Stomach (tissue), 19 donors: ENCODE measurements at places on chromosomes 11 and 22. TPM values are rescaled to one million over a fixed set of nuclear protein-coding genes. Genes with fewer than 3 reads are reported as not detected.

Gene FADD
- 20.4 TPM for total RNA-seq

Gene PAX6
- 8.7 TPM for total RNA-seq

Gene MYBPC3
- total RNA-seq = not detected

Gene GAL3ST1
- 24.8 TPM for total RNA-seq

Gene BRSK2
- not detected for total RNA-seq

Gene OOSP4A
- total RNA-seq = not detected

GRCh38 chr11:10091314-10092045 is 202.5 kb downstream of the SBF2 start:
- no peak for DNase-seq

- DNase-seq = no peak
Observed at GRCh38 chr11:60857378-60858232, 1.9 kb upstream of the PTGDR2 start.

DNA sequence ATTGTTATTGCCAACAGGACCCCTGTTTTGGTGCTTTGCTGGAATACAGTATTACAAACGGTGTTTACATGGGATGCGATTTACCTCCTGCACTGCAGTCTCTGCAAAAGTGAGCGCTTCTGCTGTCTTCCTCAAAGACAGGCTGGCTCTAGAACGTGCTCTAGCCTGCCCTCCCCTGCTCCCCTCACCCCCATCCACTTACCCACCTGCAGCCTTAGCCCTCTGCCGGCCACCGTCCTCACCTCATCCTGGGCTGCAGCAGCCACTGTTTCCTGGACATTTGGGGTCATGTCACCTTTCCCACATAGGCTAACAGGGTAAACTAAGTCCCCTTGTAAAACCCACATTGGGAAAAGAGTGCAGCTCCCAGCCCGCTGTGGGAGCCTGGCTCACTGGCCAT is 9.6 kb upstream of the PANX2 start:
- no peak for DNase-seq

DNA sequence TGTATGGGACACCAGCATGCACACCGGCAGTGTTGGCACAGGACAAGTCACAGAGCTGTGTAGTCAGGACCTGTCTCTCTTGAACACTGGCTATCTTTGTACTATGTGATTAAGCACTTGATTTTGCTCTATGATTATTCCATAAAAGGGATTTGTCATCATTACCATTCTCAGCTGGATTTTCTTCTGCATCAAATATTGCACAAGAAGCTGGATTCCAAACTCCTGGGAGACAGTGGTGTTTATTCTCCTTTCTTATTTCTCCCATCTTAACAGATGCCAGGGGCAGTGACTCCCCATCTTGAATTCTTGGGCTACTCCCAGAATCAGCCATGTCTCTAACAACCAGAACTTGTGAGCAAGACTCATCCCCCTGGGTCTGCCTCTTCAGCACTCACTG is 62.5 kb upstream of the GNAZ start:
- no peak for DNase-seq

DNA sequence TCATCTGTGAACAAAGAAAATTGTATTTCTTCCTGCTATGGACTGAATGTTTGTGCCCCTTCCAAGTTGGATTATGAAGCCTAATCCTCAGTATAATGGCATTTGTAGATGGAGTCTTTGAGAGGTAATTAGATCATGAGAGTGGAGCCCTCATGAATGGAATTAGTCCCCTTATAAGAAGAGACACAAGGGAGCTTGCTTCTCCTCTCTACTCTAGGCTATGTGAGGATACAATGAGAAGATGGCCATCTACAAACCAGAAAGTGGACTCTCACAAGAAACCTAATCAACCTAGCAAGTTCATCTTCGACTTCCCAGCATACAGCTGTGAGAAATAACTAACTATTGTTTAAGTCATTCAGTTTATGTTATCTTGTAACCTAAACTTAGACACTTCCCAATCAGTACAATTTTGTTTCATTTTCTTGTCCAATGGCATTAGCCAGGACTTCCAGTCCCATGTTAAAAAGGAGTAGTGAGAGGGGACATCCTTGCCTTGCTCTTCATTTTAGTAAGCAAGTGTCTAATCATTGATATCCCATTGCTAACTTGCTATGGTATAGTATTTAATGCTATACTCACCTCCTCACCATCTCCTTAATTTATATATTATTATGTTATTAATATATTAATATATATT is 45.7 kb downstream of the PDGFD start:
- DNase-seq = no peak

DNA sequence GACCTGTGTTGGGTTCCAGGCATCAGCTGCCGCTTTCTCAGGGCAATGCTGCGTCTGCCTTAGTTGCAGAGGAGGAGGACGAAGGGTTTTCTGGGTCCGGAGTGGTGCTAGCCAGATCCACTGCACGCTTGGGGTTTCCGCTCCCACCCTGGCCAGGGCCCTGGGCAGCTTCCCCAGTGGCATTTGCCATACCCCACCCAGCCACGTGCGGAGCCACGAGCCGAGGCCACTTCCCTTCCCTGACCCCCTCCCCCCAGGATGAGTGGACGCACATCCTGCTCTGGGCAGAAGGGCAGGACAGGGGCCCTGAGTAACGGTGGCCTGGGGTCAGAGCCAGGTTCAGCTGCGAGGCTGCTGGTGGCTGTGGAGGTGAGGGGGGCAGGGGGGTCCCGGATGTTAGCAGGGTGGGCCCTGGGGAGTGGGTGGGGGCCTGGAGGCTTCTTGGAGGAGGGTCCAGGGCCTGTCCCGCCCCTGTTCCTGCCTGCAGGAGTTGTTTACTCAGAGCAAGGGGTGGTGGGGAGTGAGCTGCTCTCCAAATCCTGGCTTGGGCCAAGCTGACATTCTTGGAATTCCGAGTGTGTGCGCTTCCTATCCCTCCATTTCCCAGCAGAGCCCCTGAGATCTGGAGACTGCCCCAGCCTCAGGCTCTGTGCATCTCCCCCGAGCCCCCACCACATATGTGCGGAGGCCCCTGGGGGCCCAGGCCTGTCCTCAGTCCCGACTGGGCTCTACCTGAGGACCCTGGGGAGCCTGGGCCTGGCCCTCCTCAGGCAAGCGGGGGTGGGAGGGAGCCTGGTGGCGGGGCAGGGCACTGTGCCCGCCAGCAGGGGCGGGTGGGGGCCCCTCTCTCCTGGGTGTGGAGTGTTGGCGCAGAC is 1.4 kb downstream of the TSPAN4 start:
- peak; percentile 68 for DNase-seq

GRCh38 chr11:125091247-125091876 is 20.1 kb downstream of the TMEM218 start:
- no peak for DNase-seq

DNA sequence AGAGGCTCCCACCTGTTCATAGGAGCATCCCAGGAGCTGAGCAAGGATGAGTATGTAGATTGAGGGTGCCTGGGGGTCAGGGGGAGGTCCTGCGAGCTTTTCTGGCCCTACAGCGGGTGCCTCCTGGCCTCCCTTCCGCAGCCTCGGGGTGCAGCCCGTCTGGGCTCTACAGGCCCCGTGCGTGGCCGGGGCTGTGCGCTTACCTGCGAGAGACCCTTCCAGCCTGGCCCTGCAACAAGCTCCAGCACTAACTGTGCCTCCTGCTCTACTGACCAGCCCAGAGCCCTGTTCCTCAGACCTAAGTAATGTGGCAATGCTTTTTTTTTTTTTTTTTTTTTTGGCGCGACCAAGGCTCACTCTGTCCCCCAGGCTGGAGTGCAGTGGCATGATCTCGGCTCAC is 1129.1 kb downstream of the BRD1 start:
- DNase-seq = no peak

- DNase-seq = no peak
Observed at GRCh38 chr11:18277565-18278271, 11.7 kb downstream of the SAA1 start.

DNA sequence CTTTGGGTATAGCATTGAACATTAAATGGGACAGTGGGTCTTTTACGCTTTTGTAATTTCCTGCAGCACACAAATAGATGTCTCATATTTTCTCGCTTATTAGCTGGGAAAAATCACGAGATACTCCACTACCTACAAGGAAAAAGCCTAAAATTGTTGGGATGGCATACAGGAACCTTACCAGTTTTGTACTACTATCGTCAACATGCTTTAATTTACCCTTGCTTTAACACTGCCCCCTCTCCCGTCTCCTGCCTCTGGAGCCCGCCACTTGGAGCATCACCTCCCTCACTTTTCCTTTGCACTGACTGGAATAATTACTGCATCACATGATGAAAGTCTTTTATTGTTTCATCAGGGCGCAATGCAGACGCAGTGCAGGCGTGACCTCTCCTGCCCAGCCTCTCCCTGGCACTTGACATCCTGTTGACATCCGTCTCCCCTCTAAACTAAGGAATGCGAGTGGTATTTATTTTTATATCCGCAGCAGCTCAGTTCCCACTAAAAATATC is 1.0 kb upstream of the FNBP4 start:
- DNase-seq = peak; percentile 49

DNA sequence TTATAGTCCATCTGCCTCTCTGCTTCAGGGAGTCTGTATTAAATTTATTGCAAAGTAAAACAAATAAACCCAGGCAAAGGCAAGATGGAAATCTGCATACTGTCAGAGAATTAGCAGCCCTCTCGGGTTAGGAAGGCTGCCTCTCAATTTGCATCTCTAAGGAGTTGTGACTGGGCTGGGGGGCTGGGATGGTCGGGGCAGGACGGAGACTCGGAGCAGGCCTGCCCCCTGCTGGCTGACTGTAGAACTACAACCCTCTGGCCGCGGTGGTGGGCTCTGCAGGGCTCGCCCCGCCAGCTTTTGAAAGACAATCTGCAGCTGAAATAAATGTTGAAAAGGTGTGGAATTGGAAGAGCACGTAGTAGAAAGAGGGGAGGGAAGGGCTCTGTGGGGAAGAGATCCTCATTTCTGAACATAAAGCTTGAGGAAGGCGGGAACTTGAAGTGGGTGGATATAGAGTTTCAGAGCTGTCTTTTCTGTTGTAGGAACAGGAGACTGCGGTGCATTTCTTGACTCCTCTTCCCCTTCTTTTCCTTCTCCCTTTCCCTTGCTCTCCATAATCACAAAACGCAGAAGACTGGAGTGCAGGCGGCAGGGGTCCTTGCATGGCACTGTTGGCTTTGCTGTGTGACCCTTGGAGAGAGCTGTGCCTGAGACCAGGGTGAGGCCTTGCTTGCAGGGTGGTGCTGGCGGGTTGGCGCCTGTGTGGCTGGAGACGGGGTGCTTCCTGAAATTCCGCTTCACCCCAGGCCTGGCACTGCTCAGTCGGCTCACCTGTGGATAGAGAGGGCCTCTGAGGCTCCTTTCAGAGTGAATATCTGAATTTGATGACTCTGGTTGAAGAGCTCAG is 22.6 kb upstream of the PKNOX2 start:
- peak; percentile 51 for DNase-seq

DNA sequence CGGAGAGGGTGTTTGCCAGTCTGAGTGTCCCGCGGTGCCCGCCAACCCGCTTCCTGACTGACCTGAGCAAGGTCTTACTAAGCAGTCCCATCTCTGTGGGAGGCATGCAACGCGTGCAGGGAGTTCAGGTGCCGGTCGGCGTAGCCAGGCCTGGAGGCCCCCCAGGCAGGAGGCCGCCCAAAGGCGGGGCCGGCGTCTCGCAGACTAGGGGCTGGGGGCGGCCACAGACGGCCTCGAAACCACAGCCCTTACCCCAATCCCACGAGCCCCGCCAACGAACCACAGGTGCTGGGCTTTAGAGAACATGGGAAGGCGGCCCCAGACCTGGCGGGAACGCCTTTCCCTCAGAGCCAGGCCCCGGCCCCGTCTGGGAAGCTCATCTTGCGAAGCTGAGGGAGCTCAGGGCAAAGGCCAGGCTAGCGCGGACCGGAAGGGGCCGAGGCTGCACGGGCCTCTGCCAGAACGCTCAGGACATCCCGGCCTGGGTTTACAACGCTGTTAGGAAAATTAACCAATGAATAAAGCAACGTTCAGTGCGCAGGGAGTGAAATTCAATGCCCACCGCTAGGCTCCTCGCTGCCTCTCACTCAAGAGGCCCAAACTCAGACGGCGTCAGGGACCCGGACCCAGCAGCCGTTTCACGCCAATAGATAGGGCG is 2.1 kb upstream of the MTFP1 start:
- no peak for DNase-seq

DNA sequence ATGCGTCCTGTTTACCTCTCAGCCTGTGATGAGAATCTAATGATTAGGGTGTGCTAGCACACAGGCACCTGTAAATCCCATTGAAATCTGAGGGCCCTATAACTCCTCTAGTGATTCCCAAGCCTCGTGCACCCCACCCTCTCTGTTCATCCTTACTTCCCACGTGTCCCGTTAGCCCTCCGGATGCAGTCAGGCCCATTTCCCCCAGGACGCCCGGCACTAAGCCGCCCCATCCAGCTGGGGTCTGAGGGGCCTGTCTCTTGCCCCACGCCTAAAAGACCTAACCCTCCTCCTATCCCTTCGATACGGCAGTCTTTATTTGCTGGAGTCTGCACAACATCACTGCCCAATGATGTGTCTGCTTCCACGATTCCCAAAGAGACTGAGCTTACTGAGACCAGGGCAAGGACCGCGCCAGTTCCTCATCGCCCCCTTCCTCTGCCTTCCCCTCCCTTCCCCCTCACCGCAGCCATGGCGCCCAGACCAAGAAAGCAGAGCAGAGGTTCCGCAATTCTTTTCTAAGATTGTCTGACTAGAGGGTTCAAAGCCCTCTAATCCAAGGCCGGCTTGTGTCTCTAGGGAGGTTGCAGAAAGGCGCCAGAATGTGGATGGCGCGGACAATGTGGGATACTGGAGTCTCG is 1.1 kb upstream of the FADS2 start:
- no peak for DNase-seq

DNA sequence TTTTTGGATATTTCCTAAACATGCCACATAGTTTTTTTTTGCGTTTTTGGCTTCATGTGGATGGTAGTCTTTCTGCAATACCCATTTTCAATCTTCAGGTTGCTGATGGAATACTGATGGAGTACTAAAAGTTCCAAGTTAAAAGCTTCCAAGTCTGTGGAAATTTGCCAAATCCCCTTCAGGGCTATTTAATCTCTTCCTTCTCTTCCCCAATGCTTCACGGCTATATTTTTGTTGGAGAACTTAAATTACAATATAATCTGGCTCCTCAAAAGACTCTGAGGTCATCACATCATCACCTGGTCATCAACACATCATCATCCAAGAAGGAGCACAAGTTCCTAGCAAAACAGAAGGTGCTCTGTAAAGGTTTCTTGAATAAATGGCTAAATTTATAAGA is 881.0 kb upstream of the TENM4 start:
- no peak for DNase-seq

GRCh38 chr22:35478633-35479107 is 62.0 kb upstream of the RASD2 start:
- DNase-seq = no peak

DNA sequence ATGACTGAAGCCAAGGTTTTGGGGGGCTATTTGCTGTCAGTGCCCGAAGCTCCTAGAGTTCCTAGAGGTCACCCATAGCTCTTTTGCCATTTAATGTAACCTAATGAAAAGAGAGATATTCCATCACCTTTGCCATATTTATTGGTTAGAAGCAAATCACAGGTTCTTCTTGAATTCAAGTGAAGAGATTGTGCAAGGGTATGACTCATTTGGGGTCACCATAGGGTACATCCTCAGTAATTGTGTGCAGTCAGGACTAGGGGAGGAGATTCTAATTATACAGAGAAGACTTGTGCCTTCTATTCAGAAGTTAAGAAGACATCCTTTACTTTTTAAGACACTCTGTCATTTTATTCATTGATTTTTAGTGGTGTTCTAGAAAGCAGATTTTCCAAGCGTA is 6.9 kb upstream of the PRAME start:
- DNase-seq = no peak
